Activated CD8-positive, alpha-beta T cell treated with anti-CD3 and anti-CD28 coated beads for 36 hours (primary cell): ENCODE measurements at places on chromosomes 6 and 20. TPM values are rescaled to one million over a fixed set of nuclear protein-coding genes. Genes with fewer than 3 reads are reported as not detected.
A peak's percentile ranks its signal among the peaks of the same experiment; 100 is the strongest.

Gene FRS3
- 3.2 TPM for total RNA-seq

- H3K4me1 ChIP-seq = peaks cover 15% of the 10 kb centered on the region
- no peak overlapping the region for H3K27ac ChIP-seq
- DNase-seq = no peak
- no peak overlapping the region for H3K4me3 ChIP-seq
These were observed 9.5 kb upstream of the SFT2D1 start for GRCh38 chr6:166351715-166352285.

GRCh38 chr6:125421836-125422235 lies 120.1 kb upstream of the HDDC2 start:
- no peak overlapping the region for H3K27ac ChIP-seq
- no peaks in the 10 kb centered on the region for H3K27me3 ChIP-seq
- no peak overlapping the region for H3K4me3 ChIP-seq
- DNase-seq = no peak
- no peaks in the 10 kb centered on the region for H3K4me1 ChIP-seq
- H3K36me3 ChIP-seq = no peaks in the 10 kb centered on the region

- no peaks in the 10 kb centered on the region for H3K36me3 ChIP-seq
- H3K27ac ChIP-seq = no peak overlapping the region
- H3K27me3 ChIP-seq = no peaks in the 10 kb centered on the region
- H3K4me3 ChIP-seq = no peak overlapping the region
These were observed 17.4 kb upstream of the FAXC start for GRCh38 chr6:99366852-99367251.

DNA sequence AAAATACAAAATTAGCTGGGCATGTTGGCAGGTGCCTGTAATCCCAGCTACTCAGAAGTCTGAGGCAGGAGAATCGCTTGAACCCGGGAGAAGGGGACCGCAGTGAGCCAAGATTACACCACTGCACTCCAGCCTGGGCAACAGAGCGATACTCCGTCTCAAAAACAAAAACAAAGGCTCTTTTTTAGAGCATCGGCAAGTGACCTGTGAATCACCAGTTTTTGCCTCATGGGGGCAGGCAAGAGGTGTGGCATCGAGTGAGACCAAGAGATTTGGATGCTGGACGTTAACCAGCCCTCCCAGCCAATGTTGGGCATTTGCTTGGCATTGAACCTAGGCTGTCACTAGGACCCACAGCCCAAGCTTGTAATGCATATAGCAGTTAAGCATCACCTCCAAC lies 14.6 kb upstream of the CDK5RAP1 start:
- H3K4me3 ChIP-seq = no peak overlapping the region
- no peaks in the 10 kb centered on the region for H3K27me3 ChIP-seq
- H3K36me3 ChIP-seq = no peaks in the 10 kb centered on the region
- peak; percentile 24 for DNase-seq
- H3K27ac ChIP-seq = no peak overlapping the region

DNA sequence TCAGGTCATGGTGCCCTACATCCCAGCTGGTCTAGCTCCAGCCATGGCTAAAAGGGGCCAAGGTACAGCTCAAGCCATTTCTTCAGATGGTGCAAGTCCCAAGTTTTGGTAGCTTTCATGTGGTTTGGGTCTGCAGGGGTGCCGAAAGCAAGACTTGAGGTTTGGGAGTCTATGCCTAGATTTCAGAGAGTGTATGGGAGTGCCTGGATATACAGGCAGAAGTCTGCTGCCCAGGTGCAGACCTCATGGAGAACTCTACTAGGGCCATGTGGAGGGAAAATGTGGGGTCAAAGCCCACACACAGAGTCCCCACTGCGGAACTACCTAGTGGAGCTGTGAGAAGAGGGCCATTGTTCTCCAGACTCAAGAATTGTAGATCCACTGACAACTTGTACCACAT lies 1000.9 kb upstream of the ADGRB3 start:
- H3K4me3 ChIP-seq = no peak overlapping the region
- H3K4me1 ChIP-seq = no peaks in the 10 kb centered on the region
- DNase-seq = no peak
- no peak overlapping the region for H3K27ac ChIP-seq
- H3K36me3 ChIP-seq = no peaks in the 10 kb centered on the region
- no peaks in the 10 kb centered on the region for H3K27me3 ChIP-seq

- peak; percentile 2 for DNase-seq
- no peaks in the 10 kb centered on the region for H3K4me1 ChIP-seq
- H3K4me3 ChIP-seq = no peak overlapping the region
- peaks cover 2% of the 10 kb centered on the region for H3K27me3 ChIP-seq
These were observed 60.5 kb upstream of the SAMD5 start for GRCh38 chr6:147447835-147448611.
